Amniotic epithelial cell (primary cell): ENCODE measurements at places on chromosomes 1 and 21.

- DNase-seq: no peak
These were observed 30.7 kb downstream of the AKNAD1 start for GRCh38 chr1:108826081-108826635.

- DNase-seq: no peak
These were observed 192.1 kb upstream of the VAMP3 start for GRCh38 chr1:7579016-7579415.

DNA sequence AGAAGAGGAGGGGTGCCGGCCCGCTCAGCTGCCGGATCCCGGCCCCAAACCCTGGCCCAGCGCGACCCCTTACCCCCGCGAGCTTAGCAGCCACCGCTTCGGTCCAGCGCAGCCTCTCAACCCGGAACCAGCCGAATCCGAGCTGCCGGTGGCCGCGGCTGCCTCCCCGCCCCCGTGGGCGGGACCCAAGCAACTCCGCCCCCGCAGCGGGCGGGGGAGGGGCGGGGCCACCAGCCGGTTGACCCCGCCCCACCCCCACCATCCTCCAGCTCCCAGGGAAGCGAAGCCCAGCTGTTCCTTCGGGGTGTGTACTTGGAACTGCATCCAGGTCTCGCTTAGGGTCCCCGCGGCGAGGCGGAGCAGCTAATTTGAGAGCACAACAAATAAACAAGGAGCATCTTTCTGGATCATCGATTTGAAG, at the start of gene TRIM62:
TRIM62 (minus strand) TSS at position 123 of the 421 bp plus-strand sequence. CDS start 611 bp downstream, outside the sequence.
- peak; percentile 78 for DNase-seq

DNA sequence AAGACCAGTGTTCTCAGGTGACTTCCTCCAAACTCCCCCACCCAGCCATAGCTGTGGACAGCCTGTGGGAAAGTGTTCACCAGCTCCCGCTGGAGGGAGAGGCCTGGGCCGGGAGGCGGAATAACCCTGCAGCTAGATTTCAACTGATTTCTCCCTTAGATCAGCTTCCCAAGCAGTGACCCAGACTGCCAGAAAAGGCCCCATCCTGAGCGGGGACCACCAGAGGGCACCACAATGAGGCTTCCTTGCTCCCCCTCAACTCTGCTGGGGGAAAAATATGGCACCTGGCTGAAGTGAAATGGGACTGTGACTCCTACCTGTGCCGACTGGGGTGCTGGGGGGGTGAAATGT, 50.8 kb downstream of the RHBG start:
- no peak for DNase-seq

DNA sequence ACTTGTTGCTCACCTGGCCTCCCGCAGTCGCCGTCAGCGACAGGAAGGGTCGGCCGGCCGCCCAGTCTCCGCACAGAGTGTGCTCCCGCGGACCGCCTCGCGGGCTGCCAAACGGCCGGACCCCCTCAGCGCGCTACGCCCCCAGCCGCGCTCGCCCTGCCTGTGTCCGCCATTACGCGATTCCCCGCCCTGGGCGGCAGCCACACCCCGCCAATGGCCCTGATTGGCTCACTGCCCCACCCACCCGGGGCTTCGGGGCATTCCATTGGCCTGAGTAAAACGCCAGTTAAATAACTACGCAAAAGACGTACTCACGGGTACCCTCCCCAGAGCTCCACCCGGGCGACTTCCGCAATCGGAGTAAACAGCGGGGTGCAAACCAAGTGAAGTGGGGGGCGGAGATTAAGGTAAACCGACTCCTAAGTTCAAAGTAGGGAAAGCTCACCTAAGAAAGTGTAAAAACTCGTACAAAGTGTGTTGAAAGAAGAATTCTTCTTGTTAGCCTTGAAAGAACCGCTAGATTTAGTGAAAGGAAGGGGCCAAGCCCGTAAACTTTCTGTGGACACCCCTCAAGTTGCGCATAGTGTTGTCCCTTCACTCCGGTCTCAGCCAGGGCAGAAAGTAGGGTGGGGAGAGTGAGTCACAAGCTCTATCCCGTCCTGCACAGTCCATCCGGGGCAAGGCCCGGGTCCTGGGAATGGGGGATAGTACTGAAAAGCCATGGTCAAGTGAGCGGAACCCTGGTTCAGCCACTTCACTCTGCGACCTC, at the start of gene WASF2:
WASF2 (minus strand) TSS at position 195 of the 769 bp plus-strand sequence. CDS start 61,277 bp downstream, outside the sequence.
- DNase-seq: peak; percentile 95

DNA sequence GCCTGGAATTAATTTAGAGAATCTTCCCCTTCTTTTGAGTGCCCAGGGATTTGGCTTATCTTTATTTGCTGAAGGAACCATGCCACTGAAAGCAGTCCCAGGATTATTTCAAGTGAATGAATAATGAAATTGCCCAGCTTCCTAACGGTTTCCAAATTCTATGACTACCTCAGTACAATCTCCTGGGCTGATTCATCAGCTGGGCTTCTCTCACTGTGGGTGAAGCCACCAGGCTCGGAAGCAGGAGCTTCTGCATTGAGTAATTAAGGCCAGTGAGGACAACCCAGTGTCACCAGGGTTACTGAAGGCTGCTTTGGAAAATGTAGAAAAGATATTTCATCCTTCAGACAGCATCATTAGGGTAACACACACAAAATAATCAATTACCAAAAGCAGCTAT, 169.8 kb downstream of the DAB1 start:
- DNase-seq: no peak

GRCh38 chr1:34265396-34265795, 88.7 kb downstream of the C1orf94 start:
- no peak for DNase-seq

- DNase-seq: peak; percentile 3
These were observed 22.4 kb downstream of the ESRRG start for GRCh38 chr1:216700779-216701178.

DNA sequence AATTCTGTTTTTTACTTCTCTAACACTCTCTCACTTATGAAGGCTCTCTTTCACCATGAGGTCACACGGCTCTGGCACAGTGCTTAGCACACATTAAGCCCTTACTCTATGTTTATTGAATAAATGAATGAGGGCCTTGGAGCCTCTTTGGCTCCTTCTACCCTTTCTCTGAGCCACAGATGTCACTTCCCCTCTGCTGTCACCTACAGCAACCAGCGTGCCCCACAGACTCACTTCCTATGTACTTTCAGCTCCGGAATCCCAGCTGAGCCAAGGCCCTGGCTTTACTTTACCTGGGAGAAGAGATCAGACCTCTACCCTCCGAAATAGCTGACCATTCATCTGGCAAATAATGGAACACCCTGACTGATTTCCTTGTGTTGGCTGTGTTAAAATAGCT, 53.7 kb upstream of the HMCN1 start:
- DNase-seq: no peak

DNA sequence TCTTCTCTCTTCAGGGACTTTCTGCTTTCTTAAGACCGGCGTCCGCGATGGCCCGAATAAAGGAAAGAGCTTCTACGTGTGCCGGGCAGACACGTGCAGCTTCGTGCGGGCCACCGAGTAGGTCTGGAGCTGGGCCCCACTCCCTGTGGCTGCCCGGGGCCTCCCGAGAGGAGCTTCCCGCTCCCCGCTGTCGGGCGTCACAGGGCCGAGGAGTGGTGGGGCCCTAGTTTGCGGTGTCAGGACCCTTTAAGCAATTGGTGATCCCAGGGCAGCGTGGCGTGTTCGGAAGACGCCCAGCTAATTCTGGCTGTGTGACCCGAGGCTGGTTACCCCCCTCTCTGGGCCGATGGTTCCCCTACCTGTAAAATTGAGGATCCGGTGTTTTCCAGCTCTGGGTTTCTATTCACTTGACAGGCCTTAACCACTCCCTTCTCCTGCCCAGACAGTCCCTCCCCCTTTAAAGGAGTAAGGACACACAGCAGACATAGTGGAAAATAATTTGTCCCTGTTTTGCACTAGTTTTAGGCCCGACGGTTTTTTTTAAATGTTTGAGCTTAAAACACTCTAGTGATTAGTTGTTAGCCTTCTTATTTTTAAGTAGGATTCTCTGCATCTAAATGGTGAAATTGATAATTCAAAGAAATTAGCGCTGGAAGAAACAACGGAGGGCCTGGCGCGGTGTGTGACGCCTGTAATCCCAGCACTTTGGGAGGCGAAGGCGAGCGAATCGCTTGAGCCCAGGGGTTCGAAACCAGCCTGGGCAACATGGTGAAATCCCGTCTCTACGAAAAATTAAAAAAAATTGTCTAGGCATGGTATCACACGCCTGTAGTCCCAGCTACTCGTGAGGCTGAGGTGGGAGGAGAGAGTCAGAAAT, 553 bp downstream of the TTF2 start:
- DNase-seq: peak; percentile 47

DNA sequence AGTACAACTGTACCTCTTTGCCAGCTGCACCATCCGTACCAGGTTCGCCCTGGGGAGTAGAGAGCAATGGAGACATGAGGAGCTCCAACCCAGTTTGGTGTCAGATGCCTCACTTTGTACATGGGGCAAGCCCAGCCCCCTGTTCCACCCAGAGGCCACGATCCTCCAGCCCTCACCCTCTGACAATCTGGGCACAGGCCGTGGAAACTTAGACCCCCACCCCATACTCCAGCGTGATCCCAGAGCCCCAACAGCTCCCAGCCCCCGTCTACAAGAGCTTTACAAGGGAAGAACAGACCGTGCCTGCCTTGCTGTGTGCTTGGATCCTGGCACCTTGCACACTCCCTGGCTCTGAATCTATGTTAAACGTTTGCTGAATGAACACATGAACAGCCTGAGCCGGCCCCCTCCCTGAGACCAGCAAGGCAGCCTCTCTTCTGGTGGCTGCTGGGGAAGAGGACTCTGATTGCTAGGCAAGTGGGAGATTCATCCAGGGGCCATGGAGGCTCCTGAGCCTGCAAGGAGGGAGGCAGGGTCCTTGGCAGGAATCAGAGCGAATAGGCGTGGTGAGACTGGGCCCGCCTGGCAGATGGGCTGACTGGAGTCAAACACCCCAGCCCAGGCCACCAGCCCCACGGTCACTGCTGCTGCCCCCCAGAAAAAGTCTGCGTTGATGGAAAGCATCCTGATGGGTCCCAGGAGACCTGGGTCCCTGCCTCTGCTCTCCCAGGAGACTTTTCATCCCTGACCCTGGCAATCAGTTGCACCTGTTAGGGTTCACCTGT, 12.5 kb upstream of the PEF1 start:
- DNase-seq: no peak

- DNase-seq: no peak
These were observed 641 bp upstream of the CFAP107 start for GRCh38 chr1:12745126-12745991.

DNA sequence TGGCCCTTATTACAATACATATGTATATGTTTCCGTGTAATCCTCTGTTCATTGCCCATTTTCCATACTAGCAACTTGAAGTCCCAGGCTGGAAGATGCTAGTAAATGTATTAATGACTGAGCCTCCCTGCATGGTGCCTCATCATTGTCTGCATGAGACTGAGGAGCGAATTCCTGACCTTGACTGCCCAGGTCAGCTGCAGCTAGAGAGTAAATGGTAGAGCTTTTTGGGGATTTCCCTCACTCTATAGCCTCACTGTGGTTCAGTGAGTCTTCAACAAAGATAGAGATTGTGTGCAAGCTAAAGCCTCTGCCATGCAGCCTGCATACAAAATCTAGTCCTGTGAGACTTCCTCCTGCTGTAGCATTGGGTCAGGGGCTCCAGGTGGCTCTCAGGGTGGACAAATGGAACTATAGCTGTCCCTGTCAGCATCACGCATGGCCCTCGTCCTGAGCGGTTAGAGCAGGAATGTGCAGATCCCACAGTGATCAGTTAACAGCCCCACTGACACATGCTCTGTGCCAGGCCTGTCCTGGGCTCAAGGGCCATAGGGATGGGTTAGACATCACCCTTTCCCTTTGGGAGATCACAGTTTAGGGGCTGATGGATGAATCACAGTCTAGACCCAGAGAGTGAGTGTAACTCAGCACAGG, 741.7 kb downstream of the MATN1 start:
- no peak for DNase-seq

DNA sequence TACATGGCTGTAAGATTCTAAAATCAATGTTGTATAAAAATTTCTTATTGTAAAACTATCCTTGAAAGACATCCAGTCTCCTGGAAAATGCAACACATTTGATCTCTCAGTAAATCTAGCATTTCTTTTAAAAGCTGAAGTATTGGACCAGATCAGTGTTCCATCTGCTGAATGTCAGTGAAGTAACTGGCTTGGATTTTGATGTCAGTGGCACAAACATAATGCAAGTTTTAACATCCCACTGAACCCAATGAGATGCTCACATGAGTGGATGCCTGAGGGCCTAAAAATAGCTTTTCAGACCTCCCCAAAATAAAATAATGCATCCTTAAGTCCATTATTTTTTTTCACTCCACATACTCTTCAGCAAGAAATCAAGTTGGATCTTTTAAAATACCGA, 1432.2 kb downstream of the MRPL39 start:
- DNase-seq: no peak

DNA sequence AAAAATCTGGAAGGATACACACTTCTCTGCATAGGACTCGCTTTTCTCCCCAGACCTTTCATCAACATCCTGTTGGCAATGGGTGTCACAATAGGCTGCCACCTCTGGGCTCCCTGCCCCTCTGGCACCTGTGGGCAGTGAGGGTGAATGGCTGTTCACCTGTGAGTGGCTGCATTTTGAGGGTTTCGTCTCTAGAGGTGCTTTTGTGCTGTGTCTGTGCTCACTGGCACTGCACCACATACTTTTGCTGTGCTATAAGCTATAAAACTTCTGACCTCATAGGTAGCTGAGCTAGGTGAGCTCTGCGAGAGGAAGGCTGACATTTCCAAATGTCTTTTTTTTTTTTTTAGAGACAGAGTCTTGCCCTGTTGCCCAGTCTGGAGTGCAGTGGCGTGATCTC, 35.9 kb downstream of the SLC30A1 start:
- no peak for DNase-seq

DNA sequence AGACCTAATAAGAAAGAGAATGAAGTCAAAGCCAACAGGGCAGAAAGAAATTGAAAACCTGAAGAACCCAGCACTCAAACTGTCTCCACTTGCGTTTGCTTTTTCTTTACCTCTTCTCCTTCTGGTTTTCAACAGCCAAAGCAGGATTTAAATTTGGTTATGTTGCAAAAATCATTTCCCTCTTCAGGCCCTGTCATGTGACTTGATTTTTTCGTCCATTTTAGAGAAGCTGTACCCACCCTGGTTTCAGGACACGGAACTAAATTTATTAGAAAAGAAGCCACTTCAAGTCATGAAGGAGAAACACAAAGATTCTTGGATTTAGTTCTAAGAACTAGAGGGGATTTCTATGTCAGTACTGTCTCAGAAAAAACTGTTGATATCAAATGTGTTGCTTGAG, 1.0 kb upstream of the SYNJ1 start:
- DNase-seq: no peak

GRCh38 chr1:147214842-147215539, 10.1 kb downstream of the FMO5 start:
- DNase-seq: no peak

GRCh38 chr1:70043804-70044203, 161.6 kb downstream of the LRRC40 start:
- peak; percentile 73 for DNase-seq
